A172 (cell line): ENCODE measurements at places on chromosomes 5 and 9. TPM values are rescaled to one million over a fixed set of nuclear protein-coding genes. Genes with fewer than 3 reads are reported as not detected.

Gene ANKRD31
- not detected in 2 replicates for total RNA-seq

Gene GRXCR2
- not detected in 2 replicates for total RNA-seq

Gene BRINP1
- total RNA-seq = not detected in 2 replicates

Gene SCGB3A2
- not detected in 2 replicates for total RNA-seq

Gene FAT2
- 0.22 and 0.36 TPM in 2 replicates for total RNA-seq
